ENCODE measurements at places on chromosomes 11 and 22. TPM values are rescaled to one million over a fixed set of nuclear protein-coding genes. Genes with fewer than 3 reads are reported as not detected.

DNA sequence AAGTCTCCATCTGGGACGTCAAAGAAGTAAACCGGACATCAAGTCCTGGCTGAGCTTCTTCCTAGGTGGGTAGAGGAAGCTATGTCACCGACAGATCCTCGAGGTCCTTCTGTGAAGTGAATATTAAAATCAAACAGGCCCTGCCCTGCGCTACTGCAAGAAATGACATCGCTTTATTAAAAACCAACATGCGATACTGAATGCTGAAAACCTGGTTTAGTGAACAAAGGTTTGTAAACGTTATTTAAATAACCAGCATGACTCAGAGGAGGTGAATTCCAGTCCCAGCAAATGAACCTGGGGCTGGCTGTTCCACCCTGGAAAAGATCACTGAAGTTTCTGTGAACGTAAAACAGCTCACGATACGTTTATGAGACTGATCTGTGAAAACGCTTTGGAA is 645 bp downstream of the RTCB start:
- no peak for DNase-seq

GRCh38 chr22:41983513-41984405 is 14.5 kb downstream of the SEPTIN3 start:
- DNase-seq: no peak

DNA sequence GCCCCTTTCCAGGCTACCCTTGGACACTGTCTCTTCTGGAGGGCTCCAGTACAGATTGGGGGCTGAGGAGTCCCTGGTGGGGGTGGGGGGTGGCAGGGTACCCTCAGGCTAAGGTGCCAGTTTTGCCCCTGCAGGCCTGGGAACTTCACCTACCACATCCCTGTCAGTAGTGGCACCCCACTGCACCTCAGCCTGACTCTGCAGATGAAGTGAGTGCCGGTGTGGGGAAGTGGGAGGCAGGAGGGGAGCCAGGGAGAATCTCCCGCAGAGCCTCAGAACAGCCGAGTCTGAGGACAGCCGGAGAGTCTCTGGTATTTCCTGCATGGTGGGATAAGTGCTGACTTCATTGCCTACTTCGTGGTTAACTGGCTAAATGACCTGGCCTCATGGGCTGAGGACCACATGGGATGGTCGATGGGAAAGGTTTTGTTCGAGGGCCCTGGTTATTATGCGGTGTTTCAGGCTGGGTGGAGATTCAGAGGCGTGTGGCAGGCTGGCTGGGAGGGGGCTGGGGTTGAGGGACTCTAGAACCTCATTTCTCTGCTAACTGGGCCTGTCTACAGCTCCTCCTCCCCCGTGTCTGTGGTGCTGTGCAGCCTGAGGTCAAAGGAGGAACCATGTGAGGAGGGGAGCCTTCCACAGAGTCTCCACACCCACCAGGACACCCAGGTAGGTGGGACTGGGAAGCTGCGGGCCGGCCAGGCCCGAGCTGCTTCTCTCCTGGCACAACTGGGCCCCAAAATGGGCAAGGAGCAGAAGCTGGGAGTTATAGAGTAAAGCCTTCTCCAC is 8.5 kb downstream of the TMEM258 start:
- DNase-seq: no peak

Gene NXPE2
- 2.0 TPM for total RNA-seq

Gene FADD
- 20.6 TPM for total RNA-seq

DNA sequence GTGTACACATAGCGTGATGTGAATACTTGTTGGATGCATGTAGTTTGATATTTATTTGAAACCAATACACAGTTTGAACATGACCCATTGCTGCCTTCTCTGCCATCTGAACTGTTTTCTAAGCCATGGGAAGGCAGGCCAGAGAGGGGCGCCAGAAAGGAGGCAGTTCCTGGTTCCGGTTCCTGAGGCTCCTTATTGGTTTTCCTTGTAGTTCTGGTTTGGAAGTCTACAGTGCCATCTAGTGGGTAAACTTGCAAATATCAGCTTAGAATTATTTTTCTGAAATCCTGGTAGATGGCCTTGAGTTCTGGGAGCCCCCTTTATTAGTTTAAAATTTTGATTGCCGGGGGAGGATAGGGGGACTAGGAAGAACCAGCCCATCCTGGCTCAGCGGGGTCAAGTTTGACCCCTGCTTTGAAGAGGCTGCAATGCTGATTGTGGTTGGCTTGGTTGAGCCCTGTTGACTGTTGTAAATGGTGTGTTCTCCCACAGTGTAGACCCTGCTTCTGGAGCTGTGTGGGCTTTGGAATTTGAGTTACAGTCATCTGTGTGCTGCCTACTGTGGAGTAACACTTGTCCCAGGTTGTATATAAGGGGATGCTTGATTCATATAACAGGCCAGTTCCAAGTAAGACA is 48.4 kb downstream of the GRAMD1B start:
- DNase-seq: peak; percentile 60

GRCh38 chr11:36402568-36403170 is 106.6 kb downstream of the PRR5L start:
- peak; percentile 23 for DNase-seq

Gene TPP1
- total RNA-seq: 134 TPM

- DNase-seq: no peak
These were observed 9.7 kb upstream of the LRP5 start for GRCh38 chr11:68302670-68303069.

Gene RFPL3
- 2.6 TPM for total RNA-seq

- DNase-seq: no peak
These were observed 145.6 kb downstream of the FEZ1 start for GRCh38 chr11:125350206-125351032.

- DNase-seq: no peak
These were observed 302.4 kb downstream of the MN1 start for GRCh38 chr22:27499121-27499520.

- no peak for DNase-seq
These were observed 249.0 kb downstream of the ST3GAL4 start for GRCh38 chr11:126604461-126604860.

DNA sequence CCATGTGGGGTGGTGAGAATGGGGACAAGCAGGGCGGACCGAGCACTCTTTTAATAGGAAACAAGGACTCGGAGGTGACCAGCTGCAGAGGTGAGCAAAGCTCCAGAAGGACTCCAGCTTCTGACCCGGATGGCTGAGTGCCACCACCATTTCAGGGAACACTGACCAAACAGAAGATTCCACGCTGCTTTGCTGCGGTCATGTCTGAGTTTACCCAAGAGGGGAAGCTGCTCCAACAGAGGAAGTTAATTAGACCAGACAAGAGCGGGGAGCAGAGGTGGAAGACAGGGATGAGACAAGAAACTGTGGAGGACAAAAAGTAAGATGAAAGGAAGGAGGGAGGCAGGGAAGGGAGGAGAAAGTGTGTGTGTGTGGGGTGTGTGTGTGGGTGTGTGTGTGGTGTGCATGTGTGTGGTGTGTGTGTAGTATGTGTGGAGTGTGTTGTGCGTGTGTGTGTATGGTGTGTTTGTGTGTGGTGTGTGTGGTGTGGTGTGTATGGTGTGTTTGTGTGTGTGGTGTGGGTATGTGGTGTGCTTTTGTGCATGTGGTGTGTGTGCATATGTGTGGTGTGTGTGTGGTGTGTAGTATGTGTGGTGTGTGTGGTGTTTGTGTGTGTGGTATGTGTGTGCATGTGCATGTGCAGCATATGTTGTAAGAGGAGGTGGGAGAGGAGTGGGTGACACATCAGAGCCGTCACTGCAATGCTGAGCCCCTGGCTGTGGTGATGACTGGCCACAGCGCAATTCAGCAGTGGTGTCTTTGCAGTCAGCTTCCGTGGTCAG is 82.2 kb upstream of the AKIP1 start:
- DNase-seq: peak; percentile 53

DNA sequence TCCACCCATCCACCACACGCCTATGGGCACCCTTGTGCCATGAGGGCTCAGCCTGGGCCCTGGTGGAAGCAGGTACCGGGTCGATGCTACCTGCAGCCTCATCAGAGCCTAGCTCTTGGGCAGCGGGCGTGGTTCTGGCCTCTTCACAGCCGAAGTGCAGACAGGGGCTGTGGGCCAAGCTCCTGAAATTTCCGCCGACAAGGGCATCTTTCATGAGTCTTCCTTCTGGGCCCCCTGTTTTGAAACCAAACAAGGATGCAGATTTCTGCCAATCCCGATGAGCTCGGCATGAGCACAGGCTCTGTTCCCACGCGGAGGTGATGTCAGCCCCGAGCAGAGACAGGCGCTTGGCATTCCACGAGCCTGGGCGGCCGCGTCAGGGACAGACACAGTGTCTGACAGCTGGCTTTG is 22.6 kb upstream of the MGAT3 start:
- DNase-seq: no peak

Gene GSTT2B
- total RNA-seq: 0.87 TPM

Gene OR51E2
- 0.47 TPM for total RNA-seq

Data from testis (tissue), 5 donors.